ENCODE measurements at places on chromosomes 5 and 9.

GRCh38 chr5:55159763-55160492, at the start of gene GPX8:
GPX8 (plus strand) TSS chr5:55160171; CDS start chr5:55160193, 22 bp downstream.
- no peak for DNase-seq

- DNase-seq: no peak
Observed at GRCh38 chr9:94081435-94081834, 2.8 kb upstream of the PTPDC1 start.

- no peak for DNase-seq
Observed at GRCh38 chr5:76470976-76471375, 67.9 kb downstream of the IQGAP2 start.

DNA sequence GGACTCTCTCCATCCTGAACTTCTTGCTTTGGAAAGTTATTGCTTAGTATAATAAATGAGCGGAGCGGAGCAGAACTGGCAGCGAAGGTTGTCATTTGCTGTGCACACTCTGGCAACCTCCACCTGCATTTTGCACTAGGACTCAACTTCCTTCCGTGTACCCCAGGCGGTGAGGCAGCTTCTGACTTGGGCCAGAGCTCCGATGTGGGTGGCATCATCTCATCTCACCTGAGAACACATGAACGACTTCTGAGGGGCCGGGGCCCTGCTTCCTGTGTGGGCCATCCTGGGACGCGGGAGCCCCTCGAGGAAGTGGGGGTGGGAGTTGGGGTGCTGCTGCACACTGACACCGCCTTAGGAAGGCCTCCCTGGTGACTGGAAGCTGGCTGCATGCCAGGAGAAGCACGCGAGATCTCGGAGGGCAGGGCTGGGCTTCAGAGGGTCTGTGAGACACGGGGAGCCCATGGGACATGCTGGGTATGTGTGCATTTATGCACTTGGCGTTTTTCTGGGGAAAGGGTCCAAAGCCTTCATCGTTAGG, 56.5 kb upstream of the COL5A1 start:
- peak; percentile 65 for DNase-seq

- DNase-seq: no peak
Observed at GRCh38 chr9:130117376-130117775, 54.8 kb upstream of the NCS1 start.

GRCh38 chr9:70442328-70442848, 27.9 kb upstream of the KLF9 start:
- peak; percentile 79 for DNase-seq

GRCh38 chr5:67092535-67092934, 104.1 kb downstream of the CD180 start:
- no peak for DNase-seq

DNA sequence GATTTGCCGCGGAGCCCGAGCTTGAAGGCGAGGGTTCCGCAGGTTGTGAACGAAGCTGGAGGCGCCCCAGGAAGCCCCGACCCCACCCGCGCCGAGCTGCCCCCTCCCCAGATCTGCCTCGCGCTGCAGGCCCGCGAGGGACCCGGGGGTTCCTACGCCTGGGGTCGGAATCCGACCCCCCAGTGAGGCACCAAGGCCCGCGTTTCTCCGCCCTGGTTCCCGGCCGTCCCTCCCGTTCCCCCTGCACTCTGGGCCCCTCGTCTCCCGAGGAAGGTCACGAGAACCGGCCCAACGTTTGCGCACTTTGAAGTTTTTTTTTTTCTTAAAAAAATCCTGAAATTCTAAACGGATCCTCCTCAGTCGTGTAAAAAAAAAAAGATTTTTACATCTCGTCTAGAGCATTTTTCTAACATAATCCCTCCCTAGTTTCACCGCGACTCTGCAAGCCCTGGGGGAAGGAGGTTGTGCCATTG, 880 bp upstream of the GFPT2 start:
- no peak for DNase-seq

DNA sequence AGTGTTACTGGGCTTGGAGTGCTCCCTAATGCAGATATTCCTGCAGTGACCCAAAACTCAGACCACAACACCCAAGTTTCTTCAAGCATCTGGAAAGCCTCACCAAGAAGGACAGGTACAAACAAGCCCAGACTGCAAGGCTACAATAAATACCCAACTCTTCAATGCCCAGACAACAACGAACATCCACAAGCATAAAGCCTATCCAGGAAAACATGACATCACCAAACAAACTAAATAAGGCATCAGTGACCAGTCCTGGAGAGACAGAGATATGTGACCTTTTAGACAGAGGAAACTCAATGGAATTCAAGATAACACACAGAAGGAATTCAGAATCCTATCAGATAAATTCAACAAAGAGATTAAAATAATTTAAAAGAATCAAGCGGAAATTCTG, 605.6 kb downstream of the PDE4D start:
- no peak for DNase-seq

GRCh38 chr5:123659011-123659410, 147.0 kb downstream of the CSNK1G3 start:
- no peak for DNase-seq

- no peak for DNase-seq
Observed at GRCh38 chr9:17532461-17532860, 46.4 kb upstream of the SH3GL2 start.

DNA sequence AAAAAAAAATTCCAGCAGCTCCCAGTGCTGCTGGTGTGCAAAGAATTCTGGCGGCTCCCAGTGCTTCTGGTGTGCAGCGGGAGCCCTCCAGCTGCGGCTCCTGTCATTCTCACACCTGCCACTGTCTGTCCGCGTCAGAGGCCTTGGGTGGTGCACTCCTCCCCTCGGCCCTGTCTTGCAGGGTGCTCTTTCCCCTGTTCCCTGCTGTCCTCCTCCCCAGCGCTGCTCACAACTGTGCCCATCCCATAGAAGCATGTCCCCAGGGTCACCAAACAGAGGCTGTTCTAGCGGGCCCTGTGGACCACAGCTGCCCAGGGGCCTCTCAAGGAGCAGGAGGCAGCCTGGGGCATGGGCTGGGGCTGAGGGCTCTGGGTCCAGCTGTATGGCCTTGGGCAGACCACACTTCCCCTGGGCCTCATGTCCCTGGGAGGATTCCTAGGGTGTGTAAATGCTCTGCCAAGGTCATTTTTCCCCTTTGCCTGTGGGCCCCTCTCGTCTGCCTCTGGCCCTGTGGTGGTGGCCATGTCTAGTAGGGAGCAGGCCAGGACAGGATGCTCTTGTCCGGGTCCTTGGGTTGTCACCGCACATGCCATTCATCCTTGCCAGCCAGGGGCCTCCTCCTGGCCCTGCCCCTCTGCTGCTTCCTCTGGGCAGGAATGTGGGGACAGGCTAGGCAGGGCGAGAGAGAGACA, 68.2 kb downstream of the PHF2 start:
- no peak for DNase-seq

- no peak for DNase-seq
Observed at GRCh38 chr9:14222149-14222835, 91.6 kb downstream of the NFIB start.

GRCh38 chr5:16192311-16192710, 12.7 kb upstream of the MARCHF11 start:
- DNase-seq: no peak

DNA sequence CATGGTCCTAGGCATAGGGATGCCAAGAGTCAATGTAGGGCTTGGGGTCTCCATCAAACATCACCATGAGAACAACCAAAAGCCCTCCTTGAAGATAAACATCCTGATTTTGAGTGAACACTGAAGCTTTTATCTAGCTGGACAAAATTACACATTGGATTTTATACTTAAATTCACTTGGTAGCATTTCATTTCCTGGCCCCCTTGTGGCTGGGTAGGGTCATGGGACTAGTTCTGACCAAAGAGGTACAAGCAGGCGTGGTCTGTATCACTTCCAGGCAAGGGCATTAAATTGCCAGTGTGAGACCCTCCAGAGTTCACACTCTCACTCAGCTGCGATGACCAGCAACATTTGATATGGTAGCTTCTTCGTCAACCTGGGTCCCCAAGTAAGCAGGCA, 320.3 kb downstream of the ACTL7B start:
- DNase-seq: no peak

DNA sequence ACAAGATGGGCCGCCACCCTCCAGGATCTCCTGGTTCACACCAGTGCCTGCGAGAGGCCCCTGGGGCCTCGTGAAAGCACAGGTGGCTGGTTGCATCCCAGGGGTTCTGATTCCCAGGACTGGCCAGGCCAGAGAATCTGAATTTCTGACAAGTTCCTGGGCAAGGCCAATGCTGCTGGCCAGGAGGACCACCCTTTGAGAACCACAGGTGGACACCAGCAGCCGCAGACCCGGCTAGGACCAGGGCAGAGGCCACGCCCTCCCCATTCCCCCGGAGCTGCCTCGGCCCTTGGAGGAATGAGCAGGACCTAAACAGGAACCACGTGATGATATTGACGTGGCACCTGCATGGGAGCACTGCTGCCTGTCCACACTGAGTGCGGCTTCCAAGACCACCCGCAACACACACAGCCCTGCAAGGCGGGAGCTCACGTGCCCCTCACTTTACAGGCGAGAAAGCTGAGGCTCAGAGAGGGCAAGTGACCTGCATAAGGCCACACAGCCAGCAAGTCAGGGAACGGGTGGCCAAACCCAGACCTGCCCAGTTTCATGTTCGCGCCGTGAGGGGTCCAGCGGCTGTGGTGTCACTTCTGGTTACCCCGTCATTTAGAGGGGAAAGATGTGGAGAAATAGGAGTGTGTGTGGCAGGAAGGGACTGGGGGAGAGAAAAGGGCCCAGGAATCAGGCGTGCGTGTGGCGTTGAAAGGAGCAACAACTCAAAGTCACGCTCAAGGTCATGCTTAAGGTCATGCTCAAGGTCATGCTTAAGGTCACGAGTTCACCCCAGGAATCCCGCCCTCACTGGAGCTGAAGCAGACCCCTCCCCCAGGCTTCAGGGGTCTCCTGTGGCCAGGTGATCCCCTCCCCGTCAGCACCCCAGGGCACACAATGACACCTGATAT, 105.9 kb upstream of the IER5L start:
- peak; percentile 75 for DNase-seq

DNA sequence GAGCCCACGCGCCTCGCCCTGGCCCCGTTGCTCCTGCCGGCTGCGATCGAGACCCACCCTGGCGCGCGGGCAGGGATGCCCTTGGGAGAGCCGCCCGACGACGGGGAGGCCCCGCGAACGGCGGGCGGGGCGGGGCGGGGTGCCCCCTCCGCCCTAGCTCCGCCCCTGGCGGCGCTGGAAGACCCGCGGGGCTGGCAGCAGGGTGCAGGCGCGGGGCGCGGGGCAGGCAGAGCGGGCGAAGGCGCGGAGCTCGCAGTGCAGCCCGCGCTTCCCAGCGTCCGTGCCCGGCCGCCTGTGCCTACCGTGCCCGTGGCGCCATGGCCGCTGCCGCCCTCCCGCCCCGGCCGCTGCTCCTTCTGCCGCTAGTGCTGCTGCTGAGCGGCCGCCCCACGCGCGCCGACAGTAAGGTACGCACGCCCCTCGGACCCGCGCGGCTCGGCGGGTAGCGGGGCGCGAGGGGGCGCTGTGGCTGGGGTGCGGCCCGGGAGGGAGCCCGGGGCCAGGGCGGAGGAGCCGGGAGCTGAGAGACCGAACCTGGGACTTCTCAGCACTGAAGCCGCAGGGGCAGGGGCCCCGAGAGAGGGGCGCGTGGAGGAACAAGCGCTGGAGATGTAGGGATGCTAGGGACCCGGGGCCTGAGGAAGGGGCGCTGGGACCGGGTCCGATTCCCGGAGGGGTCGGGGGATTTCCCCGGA, at the start of gene OLFML2A:
Gene OLFML2A, plus strand, starts transcription at position 180 of the 695 bp plus-strand sequence. Its CDS starts 138 bp downstream, at position 318.
- DNase-seq: no peak

DNA sequence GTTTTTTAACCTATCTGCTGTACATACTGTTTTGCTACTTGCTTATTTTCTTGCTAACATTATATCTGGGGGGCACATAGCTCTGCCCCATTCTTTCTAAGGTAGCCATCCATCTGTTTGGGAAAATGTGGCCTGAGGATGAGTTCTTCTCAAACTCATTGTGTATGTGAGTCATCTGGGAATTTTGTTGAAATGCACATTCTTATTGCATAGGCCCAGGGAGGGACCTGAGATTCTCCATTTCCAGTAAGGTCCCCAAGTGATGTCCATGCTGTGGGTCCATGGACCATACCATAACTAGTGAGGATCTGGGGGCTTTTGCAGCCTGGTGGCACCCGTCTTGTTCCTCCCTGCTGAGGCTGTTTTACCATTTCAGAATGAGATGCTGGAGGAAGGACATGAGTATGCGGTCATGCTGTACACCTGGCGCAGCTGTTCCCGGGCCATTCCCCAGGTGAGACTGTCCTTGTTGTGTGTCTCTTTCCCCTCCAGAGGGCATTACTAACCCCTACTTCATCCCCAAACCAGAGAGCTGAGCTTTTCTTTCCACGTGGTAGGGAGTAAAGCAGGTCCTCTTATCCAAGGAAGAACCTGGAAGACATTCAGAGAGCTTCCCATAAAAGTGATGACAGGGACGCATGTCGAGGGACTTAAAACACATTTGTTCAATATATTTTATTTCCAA, 28.6 kb downstream of the CYFIP2 start:
- DNase-seq: no peak

GRCh38 chr5:150333400-150333799, 24.1 kb upstream of the TCOF1 start:
- DNase-seq: no peak

DNA sequence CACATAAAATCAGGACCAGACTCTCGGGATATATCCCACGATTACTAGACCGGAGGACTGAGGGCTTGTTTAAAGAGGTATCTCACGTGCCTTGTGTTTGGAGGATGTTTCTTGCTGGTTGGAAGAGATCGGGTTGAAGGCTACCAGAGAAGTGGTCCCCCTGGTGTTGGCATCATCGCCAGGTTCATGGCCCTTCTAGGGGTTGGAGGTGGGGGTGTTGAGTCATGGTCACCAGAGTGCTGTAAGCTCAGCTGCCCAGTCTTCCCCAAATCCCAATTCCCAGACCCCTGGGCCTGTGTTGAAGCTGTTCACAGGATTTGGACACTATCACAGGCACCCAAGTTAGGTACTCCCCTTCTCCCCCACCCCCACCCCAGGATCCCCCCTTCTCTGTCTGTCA, 29.1 kb upstream of the PRDM12 start:
- DNase-seq: no peak

DNA sequence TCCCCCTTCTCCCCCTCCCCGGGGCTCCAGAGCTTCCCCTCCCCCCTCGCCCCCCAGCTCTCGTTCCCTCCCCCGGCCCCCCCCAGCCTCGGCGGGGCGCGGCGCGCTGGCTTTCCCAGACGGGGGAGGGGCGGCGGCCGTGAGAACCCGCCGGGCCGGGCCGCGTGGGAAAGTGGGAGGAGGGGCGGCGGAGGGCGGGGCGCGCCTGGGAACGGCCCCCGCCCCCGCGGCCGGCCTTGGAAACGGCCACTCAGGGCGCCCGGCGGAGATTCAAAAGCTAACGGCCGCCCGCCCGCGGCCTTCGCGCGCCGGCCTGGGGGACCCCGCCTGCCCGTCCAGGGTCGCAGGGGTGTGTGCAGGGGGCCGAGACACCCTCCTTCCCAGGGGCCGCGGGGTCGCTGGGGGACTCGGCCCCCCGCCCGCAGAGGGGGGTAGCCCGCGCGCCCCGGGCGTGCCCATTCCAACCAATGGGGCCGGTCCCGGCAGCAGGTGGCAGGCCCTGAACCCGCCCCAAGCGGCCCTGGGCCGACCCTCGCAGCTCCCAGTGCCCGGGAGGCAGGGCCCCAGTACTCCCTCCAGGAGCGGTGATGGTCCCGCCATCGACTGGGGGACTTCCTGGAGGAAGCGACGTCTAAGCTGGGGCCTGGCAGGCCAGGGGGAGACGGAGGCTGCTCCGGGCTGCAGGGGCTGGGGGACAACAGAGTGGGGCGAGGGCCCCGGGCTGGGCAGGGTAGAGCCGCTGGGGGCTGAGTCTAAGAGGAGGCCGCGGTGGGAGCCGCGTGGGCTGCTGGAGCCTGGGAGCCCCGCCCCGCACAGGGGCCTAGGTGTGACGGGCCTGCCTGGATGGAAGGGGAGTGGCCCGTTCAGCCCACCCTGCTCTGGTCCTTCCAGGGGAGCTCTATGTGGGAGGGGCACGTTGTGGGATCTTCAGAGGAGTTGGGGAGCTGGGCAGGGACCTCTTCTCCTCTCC, 14.2 kb upstream of the NRARP start:
- DNase-seq: no peak
